ENCODE measurements at places on chromosomes 1 and 21.

DNA sequence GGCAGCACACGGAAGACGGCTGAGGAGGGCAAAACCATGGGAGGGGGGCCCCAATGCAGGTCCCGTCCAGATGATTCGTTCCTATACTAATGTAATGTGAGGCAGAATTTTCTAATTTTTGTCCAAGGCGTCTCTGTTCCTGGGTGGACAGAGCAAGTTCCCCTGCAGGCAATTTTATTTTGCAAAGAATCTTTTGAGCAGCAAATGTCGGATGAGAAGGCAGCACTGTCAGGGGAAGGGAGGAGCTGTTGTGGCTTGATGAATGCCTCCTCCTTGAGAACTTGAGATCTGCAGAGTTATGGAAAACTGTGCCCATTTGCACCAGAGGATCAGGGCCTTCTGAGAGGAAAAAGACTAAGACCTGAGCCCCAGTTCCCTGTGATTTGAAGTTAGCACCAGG is 17.3 kb downstream of the SLC1A7 start:
- no peak for DNase-seq

GRCh38 chr1:165884690-165885304 is 57.4 kb downstream of the UCK2 start:
- DNase-seq = no peak

GRCh38 chr21:10511116-10511515 is 10.3 kb upstream of the TPTE start:
- DNase-seq = no peak

GRCh38 chr1:151988405-151988923 is 5.2 kb downstream of the S100A10 start:
- no peak for DNase-seq

GRCh38 chr1:235190431-235190830 is 29.4 kb upstream of the RBM34 start:
- DNase-seq = no peak

DNA sequence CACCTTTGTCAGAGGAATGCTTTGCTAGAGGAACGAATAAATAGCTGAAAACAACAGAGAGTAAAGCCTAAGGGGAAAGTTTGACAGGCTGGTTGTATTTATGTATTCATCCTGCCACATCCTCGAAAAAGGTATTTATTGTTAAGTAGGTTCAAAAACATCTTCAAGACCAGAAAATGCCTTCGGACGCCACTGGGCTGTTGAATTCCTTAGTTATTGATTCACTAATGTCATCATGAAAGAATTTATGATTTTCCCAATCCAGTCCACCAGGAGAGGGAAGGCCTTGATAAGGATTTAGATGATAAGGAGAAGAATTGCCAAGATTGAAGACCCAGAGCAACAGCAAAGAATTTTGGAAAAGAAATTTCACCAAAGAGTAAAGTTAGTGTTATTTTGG is 35.2 kb upstream of the MAB21L3 start:
- no peak for DNase-seq

All from activated effector memory CD4-positive, alpha-beta T cell treated with anti-CD3 and anti-CD28 coated beads, Interleukin-2, amount 50 U/mL, for 16 hours (primary cell).